ENCODE measurements at places on chromosomes 1 and 21.

- no peak for DNase-seq
These were observed 113.1 kb downstream of the ITSN1 start for GRCh38 chr21:33755354-33755753.

DNA sequence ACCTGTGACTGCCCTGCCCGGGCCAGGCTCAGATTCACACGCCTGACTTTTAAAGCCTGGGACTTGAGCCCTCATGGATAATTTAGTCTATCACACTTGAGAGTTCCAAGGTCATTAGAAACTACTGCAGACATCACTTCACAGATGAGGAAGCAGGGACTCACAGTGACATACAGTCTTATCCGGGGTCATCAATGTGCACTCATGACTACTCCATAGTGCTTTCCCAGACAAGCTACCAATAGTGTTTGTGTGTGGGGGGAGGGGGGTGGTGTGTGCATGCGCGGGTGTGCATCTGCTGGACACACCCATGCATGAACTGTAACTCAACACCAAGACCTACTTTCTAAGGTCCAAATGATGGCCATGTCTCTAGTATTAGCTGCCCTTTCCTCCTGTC lies 16.1 kb upstream of the SLC5A9 start:
- no peak for DNase-seq

DNA sequence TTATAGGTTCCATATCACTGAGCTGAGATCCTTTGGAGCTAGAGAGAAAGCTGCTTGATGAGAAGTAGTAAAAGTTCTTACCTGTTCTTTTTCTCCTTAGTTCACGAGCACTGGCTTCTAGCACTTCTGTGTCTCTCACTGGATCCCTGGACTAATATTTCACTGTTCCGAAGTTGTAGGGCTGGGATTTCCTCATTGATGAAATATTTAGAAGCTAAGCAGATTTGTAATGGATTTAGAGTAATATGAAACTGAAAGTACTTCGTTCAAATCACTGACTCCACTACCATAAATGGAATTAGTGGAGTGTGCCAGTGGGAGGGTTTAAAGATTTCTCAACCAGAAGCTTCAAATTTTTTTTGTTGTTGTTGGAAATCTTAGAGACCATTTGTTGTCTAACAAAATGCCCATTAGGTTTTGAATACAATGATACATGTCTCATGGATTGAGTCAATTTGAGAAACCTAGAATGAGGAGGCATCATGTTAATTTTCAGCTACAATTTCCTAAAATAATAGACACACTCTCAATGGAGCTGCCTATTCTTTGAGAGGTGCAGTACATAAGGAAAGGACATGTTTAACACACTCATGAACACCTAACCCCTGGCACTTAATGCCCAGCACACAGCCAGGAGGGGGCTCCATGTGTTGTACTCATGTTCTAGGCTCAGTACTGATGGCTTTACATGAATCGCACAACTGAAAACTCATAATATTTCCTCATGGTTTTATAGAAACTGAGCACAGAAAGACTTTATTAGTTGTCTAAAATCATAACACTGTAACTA lies at the start of gene GBP1:
Gene GBP1 (minus strand): TSS at position 130 of the 790 bp plus-strand sequence. CDS start 1,974 bp downstream, outside the sequence.
- DNase-seq: peak; percentile 66

- no peak for DNase-seq
These were observed 80.8 kb upstream of the POU3F1 start for GRCh38 chr1:38127428-38127827.

- no peak for DNase-seq
These were observed 375.6 kb downstream of the HLX start for GRCh38 chr1:221254813-221255212.

- no peak for DNase-seq
These were observed 53.5 kb downstream of the CLSTN1 start for GRCh38 chr1:9770298-9770697.

DNA sequence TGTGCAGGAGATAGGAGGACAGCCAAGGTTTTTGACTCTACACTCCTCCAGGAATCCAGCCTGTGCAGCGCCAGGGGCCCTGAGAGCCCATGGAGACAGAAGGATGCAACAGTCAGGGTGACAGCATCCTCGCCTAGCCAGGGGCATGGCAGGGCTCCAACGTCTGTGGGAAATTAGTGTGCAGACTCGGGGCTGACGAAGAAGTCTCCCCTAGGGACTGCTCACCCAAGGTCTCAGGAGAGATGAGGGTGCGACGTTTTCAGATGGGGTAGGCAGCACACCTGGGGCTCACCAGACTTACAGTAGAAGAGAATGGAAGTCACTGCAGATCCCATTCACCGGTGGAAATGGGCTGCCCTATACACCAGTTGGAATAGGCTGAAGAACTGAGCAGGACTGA lies 241.7 kb downstream of the SETD4 start:
- DNase-seq: no peak

DNA sequence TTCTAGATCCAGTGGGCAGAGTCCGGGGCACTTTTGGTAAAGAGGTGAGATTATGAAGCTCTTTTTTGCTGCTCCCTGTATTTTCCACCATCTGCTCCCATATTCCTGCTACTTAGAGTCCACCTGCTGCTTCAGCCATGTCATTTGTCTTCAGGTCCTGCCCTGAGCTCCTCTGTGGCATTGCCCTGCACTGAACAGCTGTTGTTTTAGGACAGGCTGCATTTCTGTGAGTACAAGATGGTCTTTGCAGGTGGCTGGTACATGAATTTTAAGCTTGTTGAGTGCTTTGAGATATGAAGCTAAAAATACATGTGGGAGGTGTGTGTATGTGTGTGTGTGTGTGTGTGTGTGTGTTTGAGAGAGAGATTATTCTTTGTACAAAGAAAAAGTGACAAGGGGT lies 21.9 kb downstream of the MT1HL1 start:
- no peak for DNase-seq

- no peak for DNase-seq
These were observed 10.8 kb upstream of the THEM4 start for GRCh38 chr1:151920149-151920548.

GRCh38 chr1:198118134-198118533 lies 38.7 kb upstream of the NEK7 start:
- DNase-seq: no peak

- no peak for DNase-seq
These were observed 301.2 kb downstream of the DUSP10 start for GRCh38 chr1:221440658-221441057.

DNA sequence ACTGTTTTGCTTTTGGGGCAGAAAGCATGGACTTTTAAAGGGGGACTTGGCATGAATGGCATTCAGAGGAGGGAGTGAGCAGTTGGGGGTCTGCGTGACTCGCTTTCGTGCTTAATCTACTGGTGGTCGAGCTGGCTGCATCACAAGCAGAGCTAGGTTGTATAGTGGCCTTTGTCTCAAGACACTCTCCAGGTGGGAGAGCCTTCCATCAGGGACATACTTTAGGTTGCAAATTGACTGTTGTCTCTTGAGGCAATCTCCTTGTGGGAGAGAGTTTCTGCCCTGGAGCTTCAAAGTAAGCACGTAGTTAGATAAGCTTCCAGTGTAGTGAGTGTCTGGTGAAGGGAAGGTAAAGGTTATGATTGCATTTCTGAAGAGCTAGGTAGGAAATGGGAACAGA lies 93.9 kb downstream of the C1orf21 start:
- DNase-seq: no peak

GRCh38 chr21:21057349-21058062 lies 59.3 kb downstream of the NCAM2 start:
- DNase-seq: no peak

DNA sequence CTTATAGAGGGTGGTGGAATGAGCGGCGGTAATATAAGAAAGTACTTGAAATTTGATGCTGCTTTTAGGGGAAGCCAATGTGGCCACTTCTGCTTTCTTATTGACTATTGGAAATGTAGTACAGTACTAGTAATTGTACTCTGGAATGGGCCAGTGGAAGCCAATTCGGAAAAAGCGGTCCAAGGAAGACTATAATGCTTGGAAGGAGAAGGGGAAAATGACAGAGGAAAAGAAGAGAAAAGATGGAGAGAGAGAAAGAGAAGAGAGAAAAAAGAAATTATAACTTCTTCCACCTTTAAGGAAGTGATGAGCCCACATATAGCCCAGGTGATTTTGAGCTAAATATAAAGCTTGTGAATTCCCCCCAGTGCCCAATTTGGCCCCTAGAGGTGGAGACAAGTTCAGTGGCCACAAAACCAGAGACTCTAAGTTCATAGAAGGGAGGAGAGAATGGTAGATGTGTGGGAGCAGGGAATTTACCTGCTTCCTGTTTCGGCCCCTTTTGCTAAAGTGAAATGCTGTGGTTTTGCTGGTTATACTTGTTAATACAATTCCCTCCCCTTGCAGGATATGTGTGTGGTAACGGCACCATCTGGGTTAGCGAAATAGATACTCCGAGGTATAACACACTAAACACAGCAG lies 35.7 kb upstream of the DUSP10 start:
- DNase-seq: peak; percentile 84

DNA sequence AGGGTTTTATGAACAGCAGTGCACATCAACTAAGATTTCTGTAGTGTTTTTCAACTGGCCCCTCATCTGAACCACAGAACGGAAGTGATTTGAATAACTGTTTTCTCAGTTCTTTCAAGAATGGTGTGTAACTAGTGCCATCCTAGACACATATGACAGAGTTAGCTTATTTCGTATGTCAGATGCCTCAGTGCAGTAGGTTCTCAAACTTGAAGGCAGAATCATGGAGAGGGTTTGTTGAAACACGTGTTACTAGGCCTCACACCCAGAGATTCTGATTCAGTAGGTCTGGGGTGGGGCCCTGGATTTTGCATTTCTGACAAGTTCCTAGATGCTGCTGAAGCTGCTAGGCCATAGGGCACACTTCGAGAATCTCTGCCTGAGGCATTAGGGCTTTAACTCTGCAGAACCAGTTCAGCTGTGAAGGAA lies 49.0 kb downstream of the SCCPDH start:
- peak; percentile 5 for DNase-seq

- DNase-seq: no peak
These were observed 17.9 kb downstream of the EPRS1 start for GRCh38 chr1:220028346-220028895.

DNA sequence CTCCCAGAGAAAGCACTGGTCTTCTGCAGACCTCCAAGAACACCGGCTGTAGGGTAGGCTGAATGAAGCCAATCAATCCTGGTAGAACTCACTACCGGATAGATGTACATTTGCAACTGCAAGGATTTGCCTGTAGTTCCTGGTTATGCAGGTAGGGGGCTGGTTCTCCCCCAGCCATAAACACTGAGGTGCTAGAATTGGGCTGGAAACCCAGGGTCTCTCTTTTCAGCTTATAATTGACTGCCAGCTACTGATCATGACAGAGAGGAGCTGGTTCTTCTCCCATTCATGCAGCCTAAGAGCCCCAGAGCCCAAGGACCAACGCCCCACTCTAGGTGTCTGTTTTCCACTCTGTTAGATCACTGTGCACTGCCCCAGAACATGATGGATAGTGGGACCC lies 21.5 kb upstream of the MTARC2 start:
- no peak for DNase-seq

- DNase-seq: peak; percentile 14
These were observed 43.2 kb downstream of the ELK4 start for GRCh38 chr1:205588636-205589035.

GRCh38 chr1:18546026-18546425 lies 65.3 kb downstream of the KLHDC7A start:
- no peak for DNase-seq

DNA sequence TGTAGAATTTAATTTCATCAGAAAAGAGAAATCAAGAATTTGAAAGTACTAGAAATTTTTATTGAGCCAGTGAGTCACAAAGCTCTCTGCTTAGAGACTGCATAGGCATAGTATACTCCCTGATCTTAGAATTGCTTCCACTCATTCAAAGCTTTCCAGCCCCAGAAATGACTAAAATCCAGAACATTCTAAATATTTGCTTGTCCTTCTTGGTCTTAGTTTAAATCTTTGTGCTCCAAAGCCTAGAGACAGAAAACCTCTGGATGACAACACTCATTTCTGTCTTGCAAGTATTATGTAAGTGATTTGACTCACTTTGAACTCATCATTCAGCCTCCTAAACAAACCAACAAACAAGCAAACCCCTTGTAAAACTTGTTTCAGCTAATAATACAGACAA lies 74.2 kb downstream of the PTPRC start:
- DNase-seq: peak; percentile 54

DNA sequence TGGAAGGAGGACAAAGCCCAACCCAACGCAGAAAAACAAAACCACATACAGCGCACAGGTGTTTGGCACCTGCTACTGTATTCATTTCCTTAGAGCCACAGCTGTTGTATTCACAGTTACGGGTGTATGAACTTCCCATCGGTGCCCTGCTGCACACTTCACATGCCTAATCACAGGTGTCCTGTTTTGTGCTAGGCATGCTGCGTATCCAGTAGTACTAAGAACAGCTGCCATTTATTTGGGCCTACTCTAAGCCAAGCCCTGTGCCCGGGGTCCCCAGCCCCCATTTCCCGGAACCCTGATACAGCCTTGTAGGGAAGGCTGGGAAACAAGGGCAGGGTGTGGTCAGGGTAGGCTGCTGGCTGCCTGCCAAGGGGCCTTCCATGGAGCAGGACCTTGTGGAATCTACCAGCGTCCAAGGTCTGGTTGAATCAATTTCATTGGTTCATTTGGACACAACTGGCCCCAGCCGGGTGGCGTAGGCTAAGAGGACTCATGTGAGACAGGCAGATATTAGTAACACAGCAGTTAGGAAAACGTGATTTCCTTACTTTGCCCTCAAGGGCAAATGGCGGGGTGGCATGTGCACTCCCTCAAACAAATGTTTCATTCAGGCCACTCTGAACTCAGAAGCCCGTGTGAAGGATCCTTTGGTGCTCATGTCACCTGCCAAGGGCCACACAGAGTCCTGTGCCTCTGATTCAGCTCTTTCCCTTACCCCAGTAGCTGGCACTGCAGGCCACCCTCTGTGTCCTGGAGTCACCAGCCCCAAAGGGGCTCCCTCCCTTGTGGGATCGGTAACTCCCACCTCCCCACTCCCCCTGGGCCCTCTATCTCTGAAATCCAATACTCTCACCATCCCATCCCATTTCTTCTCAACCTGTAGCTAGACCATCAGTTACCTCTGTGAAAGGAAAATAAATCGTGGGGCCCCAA lies 986 bp upstream of the RNF186 start:
- DNase-seq: no peak

- DNase-seq: peak; percentile 70
These were observed 79.6 kb downstream of the MAP3K21 start for GRCh38 chr1:233406994-233407631.

DNA sequence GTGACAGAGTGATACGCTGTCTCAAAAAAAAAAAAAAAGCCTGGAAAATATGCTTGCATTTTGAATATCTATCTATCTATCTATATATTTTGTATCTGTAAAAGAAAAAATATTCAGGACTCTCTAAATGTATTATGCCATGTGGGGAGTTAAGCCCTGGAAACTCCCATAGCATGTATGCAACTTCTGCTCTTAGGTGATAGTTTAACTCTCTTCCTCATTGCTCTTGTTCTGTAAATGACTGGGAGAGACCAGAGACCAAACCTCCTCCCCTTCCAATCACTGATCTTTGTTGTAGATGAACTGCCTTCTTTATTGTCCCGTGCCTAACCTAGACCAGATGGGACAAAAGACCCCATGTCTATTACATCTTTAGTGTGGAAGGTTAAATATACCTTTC lies 37.6 kb upstream of the CAMTA1 start:
- no peak for DNase-seq
